ENCODE measurements at places on chromosomes 3 and 15. TPM values are rescaled to one million over a fixed set of nuclear protein-coding genes. Genes with fewer than 3 reads are reported as not detected.

DNA sequence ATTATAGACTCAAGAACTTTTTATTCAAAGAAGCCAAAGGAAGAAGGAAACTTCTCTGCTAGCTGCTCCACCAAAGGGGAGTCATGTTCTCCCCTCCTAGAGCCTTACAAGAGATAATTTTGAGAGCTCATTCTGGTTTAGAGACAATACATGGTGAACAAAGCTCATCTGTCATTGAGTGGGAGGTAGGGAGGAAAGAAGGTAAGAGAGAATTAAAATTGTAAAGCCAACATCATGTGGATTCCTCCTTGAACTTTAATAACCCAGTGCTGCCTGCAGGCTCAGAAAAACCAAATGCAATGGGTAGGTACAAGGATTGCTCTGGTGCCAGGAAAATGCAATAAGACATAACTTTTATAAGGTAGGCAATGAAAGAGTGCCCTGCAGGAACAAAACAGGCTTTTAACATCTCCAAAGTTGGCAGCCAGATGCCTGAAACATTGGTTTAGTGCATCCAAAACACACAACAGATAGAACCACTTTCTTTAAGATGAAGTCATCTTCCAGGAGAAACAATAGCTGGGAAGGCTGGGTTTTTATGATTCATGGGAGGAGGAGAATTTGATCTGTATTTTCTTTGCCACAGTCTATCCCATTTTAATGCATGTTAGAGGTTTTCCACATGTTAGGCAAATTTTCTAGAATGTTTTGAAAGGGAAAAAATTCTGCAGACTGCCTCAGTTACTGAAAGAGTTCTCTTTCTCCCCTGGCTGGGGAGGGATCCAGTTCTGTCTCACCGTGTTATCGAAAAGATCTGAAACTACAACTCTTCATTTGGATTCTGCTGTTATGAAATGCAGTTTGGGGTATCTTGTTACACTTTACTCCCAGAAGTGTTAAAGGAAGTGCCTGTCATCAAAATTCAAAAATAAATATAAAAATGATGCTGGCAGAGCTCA, 11.3 kb upstream of the ARHGEF3 start:
- no peak for DNase-seq

GRCh38 chr3:113006359-113007056, 15.7 kb downstream of the GTPBP8 start:
- DNase-seq, result no peak

- no peak for DNase-seq
Observed at GRCh38 chr3:16913264-16913580, 28.5 kb downstream of the PLCL2 start.

- peak; percentile 19 for DNase-seq
Observed at GRCh38 chr15:40235201-40235885, 3.5 kb upstream of the PAK6 start.

CLSTN2 gene
- total RNA-seq, result not detected

CSTA gene
- 1.9 TPM for total RNA-seq

CKMT1A gene
- 18.5 TPM for total RNA-seq

CD86 gene
- not detected for total RNA-seq

Data from SK-MEL-5 (cell line).